Right renal pelvis (tissue), 4 donors: ENCODE measurements at places on chromosomes 5 and 9. TPM values are rescaled to one million over a fixed set of nuclear protein-coding genes. Genes with fewer than 3 reads are reported as not detected.

The CATSPER3 gene
- polyA plus RNA-seq: 1.2 TPM

The QRFP gene
- polyA plus RNA-seq: 0.27 TPM

- no peak for DNase-seq
Observed at GRCh38 chr5:63032343-63032742, 453.7 kb downstream of the LRRC70 start.

The SCGB3A2 gene
- 2.2 TPM for polyA plus RNA-seq

- no peak for DNase-seq
Observed at GRCh38 chr5:124180875-124181461, 565.5 kb downstream of the ZNF608 start.

DNA sequence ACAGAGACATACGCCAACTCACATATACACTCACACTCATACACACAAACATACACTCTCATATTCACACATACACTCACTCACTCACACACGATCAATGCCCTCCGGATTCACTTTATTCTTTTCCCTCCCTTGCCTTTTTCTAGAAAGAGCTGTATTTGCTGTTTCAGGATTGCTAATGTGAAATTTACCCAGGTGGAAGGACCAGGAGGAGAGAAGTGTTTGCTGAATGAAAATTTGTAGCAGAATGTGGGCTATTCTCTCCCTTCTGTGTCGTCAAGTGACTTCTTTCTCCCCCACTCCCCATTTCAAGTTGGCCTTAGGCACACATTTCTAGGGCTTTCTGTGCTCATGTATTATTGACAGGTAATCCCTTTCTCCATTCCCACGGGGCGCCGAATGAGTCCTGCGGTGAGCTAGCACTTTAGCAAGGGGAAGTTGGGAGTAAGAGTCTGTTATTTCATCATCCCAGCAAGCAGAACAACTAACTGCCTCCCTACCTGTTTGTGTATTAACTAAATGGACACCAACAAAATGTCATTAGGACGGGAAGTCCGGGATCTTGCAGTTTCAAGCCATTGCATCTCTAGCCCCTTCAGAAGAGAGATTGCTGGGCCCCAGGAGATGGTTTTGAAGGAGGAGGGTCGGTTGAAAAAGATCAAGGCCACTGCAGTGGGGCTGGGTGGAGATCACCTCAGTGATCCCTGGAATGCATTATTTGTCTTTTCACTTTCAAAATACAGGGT is 97.1 kb upstream of the TAF11L2 start:
- DNase-seq: no peak
